WTC11 (cell line): ENCODE measurements at places on chromosomes 4 and X.
A peak's percentile ranks its signal among the peaks of the same experiment; 100 is the strongest.

- peak; percentile 47 for DNase-seq
These were observed 595.7 kb upstream of the EPHA5 start for GRCh38 chr4:66266035-66266434.

DNA sequence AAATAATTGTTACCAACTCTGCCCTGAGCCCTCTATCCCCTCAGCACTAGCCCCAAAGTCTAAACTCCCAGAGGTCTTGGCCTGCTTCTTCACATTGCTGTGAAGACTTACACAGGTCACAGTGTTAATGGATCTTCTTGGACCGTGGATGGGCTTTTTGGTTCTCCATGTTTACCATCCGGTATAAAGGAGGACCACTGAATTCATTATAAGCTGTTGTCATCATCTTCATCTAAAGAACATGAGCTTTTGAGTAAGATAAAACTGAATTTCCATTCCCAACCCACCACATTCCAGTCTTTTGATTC, 8.5 kb downstream of the NUDT11 start:
- DNase-seq = no peak

DNA sequence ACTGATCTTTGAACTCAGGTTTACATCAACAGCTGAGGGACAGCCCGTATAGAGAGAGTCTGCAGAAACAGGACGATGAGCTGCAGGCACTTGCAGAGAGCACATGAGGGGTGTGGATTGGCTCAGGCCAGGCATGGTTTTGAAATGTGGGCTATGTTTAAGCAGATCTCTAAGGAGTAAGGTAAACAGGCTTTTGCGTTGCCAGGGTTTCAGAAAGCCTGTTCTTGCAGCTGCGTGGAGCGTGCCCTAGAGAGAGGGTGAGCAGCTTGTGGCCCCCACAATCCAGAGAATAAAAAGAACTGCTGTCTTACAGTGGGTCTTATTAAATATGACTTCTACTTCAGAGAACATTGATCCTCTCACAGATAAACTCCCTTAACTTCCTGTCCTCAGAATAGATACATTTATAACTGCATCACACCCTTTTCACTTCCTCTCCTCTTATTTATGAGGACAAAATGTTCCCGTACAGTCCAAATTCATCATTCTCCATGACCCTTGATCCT, 64.1 kb downstream of the TMA16 start:
- no peak for DNase-seq

GRCh38 chrX:72115380-72115779, 16.3 kb downstream of the RTL5 start:
- DNase-seq = no peak

GRCh38 chr4:161519611-161520010, 644.2 kb downstream of the FSTL5 start:
- no peak for DNase-seq

- DNase-seq = peak; percentile 31
These were observed 21.9 kb downstream of the AP1AR start for GRCh38 chr4:112253382-112254000.

GRCh38 chrX:3252744-3253143, 93.7 kb downstream of the MXRA5 start:
- DNase-seq = no peak

GRCh38 chr4:99084595-99084994, 4.0 kb downstream of the ADH5 start:
- DNase-seq = no peak

- DNase-seq = no peak
These were observed 159.8 kb downstream of the FAM13A start for GRCh38 chr4:88897180-88897579.

GRCh38 chr4:16253127-16253960, 27.1 kb upstream of the TAPT1 start:
- DNase-seq = no peak

GRCh38 chr4:87882861-87883260, 50.1 kb downstream of the MEPE start:
- no peak for DNase-seq

DNA sequence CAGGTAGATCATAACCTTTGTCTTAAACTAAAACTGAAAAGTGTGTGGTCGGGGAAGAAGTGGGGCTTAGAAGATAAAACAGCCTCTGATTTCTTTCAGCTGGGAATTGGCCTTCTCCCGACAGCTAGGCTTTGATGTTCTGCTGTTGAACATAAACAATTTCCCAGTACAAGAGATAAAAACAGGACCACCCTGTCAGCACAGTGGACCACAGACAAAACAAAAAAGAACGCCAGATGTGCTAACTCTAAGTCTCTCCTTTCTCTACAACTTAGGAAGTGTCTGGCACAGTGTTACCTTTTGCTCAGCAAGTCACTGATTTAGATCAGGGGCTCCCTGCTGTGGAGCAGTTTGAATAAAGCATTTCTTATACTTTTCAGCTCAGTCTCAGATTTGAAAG, 87.5 kb upstream of the UXT start:
- no peak for DNase-seq

DNA sequence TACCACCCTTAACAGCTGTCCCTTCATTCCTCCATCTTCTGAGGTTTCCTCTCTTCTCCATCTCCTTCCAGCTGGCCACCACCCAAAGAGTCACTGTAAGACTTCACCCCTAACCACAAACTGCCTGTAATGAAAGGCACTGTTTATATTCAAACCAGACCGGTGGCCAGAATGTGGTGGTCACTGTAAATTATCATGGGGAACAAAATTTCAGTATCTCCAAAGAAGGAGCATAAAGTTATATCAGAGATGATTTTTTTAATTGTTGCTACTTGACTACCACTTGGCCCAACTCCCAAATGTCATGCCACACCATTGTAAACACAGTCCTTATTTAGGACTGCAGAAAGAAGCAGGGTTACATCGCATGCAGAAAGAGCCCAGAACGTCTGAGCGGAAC, 44.8 kb downstream of the SMARCA1 start:
- no peak for DNase-seq

DNA sequence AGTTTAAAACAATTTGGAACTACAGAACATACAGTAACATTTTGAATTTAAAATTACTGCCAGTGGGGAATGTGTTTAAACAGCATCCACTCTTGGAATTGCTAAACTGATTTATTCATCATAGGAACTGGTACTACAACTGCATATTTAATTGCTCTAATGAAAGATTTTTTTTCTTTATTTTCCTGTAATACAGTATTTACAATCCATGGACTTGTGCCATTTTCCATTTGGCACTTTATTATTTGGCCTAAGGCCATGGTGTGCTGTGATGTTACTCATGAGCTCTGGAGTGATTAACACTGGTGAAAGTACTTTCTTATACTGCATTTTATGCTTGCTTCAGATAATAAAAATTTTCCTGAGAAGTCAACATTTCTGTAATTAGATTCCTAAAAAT, 69.7 kb upstream of the NUDT6 start:
- no peak for DNase-seq
